ENCODE measurements at places on chromosomes 1 and 21.
A peak's percentile ranks its signal among the peaks of the same experiment; 100 is the strongest.

GRCh38 chr1:88742531-88742930 is 58.5 kb downstream of the PKN2 start:
- DNase-seq: no peak

GRCh38 chr1:54122992-54123391 is 29.8 kb downstream of the CDCP2 start:
- DNase-seq: no peak

DNA sequence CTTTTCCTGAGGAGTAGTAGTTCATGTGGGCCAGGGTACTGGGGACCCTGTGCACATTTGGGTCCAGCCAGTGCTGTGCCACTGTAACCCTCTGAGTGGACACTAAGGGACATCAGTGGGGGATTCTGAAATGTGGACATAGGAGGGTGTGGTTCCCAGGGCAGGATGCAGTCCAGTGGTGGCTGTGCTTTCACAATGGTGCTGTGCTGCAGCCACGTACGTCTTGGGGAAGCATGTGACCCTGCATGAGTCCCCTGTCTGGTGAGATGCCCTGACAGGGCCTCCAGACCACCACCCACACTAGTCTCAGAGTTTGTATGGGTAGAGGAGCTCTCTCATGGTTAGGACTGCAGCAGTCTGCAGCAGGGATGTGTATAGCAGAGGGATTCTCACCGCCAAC is 37.8 kb upstream of the WNT2B start:
- DNase-seq: no peak

DNA sequence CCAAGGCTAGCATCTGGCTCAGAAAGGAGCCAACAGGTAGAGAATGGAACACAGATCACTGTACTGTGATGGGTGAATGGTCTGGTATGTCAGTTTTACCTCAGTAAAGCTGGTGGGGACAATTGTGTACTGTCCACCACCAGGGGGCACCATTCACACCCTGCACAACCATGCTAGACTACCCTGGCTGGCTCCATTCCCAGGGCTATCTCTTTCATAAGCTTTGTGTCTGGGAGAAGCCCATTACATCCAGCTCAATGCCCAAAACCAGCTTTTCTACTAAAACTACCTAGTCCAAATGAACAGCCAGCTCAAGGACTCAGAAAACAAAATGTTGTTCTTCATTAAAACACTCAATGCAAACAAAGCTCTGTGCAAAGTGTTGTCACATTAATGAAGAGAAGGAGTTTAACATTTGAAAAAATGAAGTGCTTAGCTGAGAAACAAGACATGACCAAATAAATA is 62.0 kb upstream of the RASAL2 start:
- DNase-seq: peak; percentile 49

DNA sequence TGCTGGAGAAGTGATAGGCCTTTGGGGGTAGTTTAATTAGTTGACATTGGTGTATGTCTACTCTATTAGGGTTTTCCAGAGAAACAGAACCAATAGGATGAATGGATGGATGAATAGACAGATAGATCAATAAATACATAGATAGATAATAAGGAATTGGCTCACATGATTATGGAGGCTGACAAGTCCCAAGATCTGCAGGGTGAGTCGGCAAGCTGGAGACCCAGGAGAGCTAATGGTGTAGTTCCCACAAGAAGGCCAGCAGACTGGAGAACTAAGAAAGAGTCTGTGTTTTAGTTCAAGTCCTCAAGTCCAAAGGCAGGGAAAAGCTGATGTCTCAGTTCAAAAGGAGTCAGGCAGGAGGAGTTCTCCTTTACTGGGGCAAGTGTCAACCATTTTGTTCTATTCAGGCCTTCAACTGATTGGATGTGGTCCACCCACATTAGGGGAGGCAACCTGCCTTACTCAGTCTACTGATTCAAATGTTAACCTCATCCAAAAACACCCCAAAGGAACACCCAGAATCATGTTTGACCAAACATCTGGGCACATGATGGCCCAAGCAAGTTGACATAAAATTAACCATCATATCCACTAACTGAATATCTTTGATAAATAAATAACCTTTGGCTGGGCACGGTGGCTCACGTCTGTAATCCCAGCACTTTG is 4.5 kb upstream of the SDE2 start:
- DNase-seq: no peak

Data from GM12892 (cell line).